Progenitor cell of endocrine pancreas (in vitro differentiated cells): ENCODE measurements at places on chromosomes 4 and X.

GRCh38 chrX:10254739-10255138 lies 98.0 kb downstream of the CLCN4 start:
- no peaks in the 10 kb centered on the region for H3K36me3 ChIP-seq
- no peaks in the 10 kb centered on the region for H3K27me3 ChIP-seq
- no peak for DNase-seq
- H3K4me3 ChIP-seq = no peak overlapping the region

GRCh38 chr4:67393699-67394281 lies 151.5 kb downstream of the CENPC start:
- no peaks in the 10 kb centered on the region for H3K27me3 ChIP-seq
- H3K4me1 ChIP-seq = no peaks in the 10 kb centered on the region
- H3K4me3 ChIP-seq = no peak overlapping the region
- no peak for DNase-seq

GRCh38 chr4:184544788-184545409 lies 70.5 kb upstream of the IRF2 start:
- H3K4me1 ChIP-seq = peaks cover 4% of the 10 kb centered on the region
- no peak overlapping the region for H3K27ac ChIP-seq
- no peak for DNase-seq
- H3K36me3 ChIP-seq = no peaks in the 10 kb centered on the region

GRCh38 chrX:72430405-72430968 lies 124.8 kb upstream of the CITED1 start:
- no peaks in the 10 kb centered on the region for H3K27me3 ChIP-seq
- no peak for DNase-seq
- no peaks in the 10 kb centered on the region for H3K4me1 ChIP-seq
- peaks cover 13% of the 10 kb centered on the region for H3K36me3 ChIP-seq
- H3K4me3 ChIP-seq = no peak overlapping the region
- H3K27ac ChIP-seq = no peak overlapping the region

DNA sequence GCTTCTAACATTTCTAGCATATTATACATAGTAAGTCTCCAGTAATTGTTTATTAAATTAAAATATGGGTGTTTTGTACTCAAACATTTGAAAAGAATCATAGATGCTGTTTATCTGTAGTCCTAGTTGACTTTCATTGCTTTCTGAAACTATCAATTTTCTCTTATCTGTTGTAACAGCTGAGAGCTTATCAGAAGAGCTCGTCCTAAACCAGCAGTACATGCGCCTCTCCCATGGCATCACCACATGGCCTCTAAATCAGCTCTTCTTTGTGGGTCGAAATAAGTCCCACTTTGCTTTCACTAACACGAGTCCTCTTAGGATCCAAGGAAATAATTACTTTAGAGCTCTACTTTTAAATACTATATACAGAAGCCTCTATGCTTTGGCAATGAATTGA lies 55.1 kb downstream of the PPP3CA start:
- H3K4me1 ChIP-seq = peaks cover 28% of the 10 kb centered on the region
- no peaks in the 10 kb centered on the region for H3K36me3 ChIP-seq
- no peak overlapping the region for H3K27ac ChIP-seq
- no peaks in the 10 kb centered on the region for H3K27me3 ChIP-seq
- no peak overlapping the region for H3K4me3 ChIP-seq

DNA sequence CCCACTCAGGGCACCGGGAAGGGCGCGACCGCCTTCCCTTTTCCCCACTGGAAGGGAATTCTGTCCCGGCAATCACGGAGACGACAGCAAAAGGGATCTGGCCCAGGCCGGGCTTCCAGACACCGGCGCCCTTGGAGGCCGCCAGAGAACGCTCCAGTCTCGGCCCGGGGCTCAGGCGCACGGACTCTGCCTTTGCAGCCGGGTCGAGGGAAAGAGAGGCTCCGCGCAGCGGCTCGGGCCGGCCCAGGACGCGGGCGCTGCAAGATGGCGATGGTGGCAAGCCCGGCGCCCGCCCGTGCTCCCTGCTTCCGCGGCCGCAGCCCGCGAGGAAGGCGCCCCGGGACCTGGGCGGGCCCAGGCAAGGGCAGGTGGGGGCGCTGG lies 1.1 kb downstream of the CTBP1 start:
- peaks cover 26% of the 10 kb centered on the region for H3K36me3 ChIP-seq
- DNase-seq = no peak
- H3K4me3 ChIP-seq = peak overlapping the region; percentile 78
- peak overlapping the region; percentile 56 for H3K27ac ChIP-seq
- H3K27me3 ChIP-seq = no peaks in the 10 kb centered on the region
- H3K4me1 ChIP-seq = peaks cover 22% of the 10 kb centered on the region

GRCh38 chr4:105991726-105992125 lies 96.5 kb downstream of the NPNT start:
- no peaks in the 10 kb centered on the region for H3K36me3 ChIP-seq
- no peak overlapping the region for H3K27ac ChIP-seq
- no peaks in the 10 kb centered on the region for H3K27me3 ChIP-seq
- H3K4me3 ChIP-seq = no peak overlapping the region
